Psoas muscle (tissue), 8 donors: ENCODE measurements at places on chromosomes 2 and 18. TPM values are rescaled to one million over a fixed set of nuclear protein-coding genes. Genes with fewer than 3 reads are reported as not detected.

Gene SLC9A4
- total RNA-seq, result not detected

Gene TLX2
- total RNA-seq, result not detected

Gene SLC9A2
- 7.1 TPM for total RNA-seq

Gene POTEC
- total RNA-seq, result not detected

Gene UGT1A10
- total RNA-seq, result not detected

Gene SLC4A5
- 0.57 TPM for total RNA-seq

Gene SLC14A1
- total RNA-seq, result 1.5 TPM

Gene IL18RAP
- total RNA-seq, result 0.45 TPM

Gene LYPD6B
- total RNA-seq, result not detected

DNA sequence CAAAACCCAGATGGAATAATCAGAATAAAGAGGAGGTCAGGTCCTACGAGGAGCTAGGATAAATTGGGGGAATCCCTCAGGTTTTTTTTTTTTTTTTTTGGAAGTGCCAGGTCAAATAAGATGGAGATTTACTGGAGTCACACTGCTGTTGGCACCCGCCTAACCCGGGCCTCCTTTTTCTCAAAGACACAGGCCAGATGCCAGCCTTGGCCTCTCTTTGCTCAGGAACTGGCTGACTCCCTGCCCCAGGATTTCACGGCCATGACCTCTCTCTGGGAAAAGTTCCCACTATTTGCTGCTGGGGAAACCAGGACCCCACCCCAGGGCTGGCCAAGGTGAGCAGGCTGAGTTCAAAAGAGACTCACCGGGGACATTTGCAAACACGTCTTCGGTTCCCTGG, 2.5 kb downstream of the CD8A start:
- no peak for DNase-seq

DNA sequence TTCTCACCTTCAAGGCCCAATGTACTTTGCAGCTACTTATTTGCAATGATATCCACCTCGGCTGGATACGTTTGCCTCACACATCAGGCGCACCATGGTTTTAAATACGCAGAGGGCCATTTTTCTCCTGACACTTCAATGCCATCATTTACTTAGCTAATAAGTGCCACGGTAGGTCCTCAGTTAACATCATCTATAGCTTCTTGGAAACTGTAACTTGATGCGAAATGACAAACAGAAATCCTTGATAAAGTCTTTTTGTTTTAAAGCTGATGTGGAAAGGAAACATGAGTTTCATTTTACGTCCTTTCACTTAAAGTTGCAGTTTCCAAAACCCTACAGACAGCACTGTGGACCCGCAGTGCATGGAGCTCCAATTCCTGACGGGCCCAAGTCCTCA, 37.1 kb downstream of the ZNF516 start:
- no peak for DNase-seq

GRCh38 chr2:6079405-6079804, 387.2 kb downstream of the SOX11 start:
- no peak for DNase-seq

- DNase-seq, result no peak
These were observed 166.7 kb upstream of the ZNF521 start for GRCh38 chr18:25518716-25519053.

DNA sequence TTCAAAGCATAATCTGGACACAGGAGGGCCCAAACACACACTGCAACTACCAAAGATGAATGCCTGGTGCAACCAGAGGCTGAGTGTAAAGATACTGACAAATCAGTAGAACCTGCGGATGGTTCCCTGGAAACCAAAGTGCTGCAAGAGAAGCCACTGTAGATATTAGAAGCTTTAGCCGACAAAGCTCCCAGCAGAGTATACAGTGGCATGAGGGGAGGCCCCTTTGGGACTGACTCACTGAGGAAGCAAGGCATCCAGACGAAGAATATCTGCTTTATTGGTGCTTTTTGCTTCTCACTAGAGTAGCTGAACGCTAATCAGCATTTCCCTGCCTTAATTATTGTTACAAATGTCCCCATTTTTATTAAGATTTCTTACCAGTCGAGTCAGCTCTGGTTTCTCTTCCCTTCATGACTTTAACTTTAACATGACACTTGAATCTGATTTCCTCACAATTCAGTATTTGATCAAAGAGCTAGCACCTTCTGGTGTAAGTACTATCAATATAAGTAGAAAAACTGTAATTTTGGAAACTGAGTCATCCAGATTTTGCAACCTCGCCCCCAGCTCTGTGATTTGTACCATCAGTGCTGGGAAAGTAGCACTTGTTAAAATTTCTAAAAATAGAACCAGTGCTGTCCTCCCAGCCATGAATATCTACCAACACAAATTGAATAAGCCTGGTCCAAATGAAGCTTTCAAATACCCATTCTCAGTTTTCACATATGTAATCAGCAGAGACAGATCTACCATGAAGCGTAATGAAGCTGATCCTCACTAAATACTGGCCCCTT, 34.2 kb downstream of the FIGN start:
- DNase-seq, result no peak

GRCh38 chr2:196041786-196042185, 26.9 kb downstream of the DNAH7 start:
- DNase-seq, result no peak

DNA sequence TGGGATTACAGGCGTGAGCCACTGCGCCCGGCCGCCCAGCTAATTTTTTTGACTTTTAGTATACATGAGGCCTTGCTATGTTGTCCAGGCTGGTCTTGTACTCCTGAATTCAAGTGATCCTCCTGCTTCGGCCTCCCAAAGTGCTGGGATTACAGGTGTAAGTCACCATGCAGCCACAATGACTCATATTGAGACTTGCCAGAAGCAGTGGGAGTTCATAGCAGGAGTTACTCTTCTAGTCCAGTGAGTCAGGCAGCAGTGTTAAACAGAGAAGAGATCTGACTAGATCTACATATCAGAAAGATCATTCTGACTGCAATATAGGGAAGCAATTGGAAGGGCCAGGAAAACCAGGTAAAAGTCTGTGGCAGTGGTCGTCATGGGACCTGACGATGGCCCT, 1.5 kb upstream of the FLACC1 start:
- DNase-seq, result no peak

GRCh38 chr2:190615555-190616200, 33.2 kb upstream of the NAB1 start:
- DNase-seq, result no peak

- DNase-seq, result peak; percentile 90
These were observed 18.0 kb downstream of the SPEG start for GRCh38 chr2:219452361-219453317.

- no peak for DNase-seq
These were observed 98.7 kb downstream of the ACVR1 start for GRCh38 chr2:157777427-157777826.

DNA sequence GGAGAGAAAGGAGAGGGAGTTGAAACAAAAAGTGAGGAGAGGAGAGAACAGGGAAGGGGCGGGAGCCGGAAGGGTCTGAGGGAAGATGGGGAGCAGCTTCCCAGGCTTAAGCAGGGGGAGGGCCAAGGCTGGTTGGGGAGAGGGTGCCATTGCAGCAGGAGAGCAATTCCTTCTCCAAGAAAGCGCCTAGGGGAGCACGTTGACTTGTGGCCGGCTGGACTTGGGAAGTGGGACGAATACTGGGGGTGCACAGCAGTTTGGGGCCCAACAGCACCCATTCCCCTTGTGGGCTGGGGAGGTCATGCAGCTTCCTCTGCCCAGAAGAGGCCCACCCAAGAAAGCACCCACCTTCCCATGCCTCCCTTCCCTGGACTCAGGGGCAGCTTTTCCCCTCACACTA, 9.6 kb downstream of the SIX3 start:
- peak; percentile 24 for DNase-seq

- no peak for DNase-seq
These were observed 7.1 kb downstream of the MTA3 start for GRCh38 chr2:42575458-42576064.

DNA sequence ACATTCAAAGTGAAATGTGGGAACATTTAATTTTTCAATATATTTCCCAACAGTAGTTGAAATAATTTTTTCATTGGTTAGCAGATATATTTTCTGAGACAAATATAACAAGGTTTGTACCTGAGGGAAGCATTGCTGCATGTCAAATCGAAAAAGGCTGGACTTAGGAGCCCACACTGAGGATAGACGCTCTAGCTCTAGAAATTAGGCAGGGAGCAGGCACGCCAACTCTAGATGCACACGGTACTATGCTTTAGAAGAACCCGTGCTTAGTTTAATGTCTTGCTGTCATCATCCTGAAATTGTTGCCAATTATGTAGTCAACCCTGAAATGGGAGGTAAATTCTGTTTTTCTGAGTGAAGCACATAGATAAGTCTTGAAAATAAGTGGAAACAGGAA, 731.1 kb upstream of the ZNF804A start:
- DNase-seq, result no peak

DNA sequence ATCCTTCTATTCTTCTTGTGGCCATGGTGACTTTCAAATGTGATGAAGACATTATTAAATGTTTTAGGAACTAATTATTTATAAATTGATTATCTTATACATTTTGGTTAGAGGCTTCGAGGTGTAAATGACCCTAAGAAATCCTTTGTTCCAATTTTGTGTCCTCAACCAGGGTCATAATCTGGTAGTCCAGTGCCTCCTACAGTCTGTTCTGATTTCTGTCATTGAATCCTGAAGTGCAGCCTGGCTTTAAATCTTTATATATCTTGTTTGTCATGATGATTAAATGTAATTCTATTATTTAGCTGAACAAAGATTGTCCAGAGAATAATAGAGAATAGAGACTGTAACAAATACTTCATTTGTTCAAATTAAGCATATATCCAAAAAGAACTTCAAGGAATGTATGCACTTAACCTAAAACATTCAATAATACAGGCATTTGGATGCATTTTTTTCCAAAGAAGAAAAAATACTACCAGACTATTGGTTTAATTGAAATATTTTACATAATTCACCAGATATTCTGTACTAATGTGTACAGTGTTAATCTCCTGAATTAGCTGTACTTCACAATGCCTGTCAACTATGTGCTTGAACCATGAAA, 89.8 kb downstream of the PRPF40A start:
- no peak for DNase-seq
